Fibroblast of gingiva (primary cell): ENCODE measurements at places on chromosomes 12 and 14.

- no peak for DNase-seq
Measured at GRCh38 chr12:10457760-10458159, 4.6 kb upstream of the KLRC1 start.

DNA sequence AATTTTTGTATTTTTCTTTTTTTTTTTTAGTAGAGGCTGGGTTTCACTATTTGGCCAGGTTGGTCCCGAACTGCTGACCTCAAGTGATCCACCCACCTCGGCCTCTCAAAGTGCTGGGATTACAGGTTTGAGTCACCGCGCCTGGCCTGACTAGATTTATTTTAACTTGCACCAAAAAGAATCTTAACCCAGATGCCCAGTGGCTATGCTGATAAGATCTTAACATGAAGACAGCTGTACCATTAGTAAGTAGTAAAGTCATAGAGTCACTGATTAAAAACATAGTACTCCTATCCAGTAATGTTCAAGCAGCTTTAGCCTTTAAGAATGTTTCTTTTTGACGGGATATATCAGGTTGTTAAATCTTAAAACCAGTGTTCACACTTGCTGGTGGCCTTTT lies 1061.8 kb upstream of the FLRT2 start:
- no peak for DNase-seq

- DNase-seq = peak; percentile 73
Measured at GRCh38 chr14:75636100-75636692, 24.5 kb downstream of the ERG28 start.

GRCh38 chr12:51205350-51205749 lies 12.5 kb downstream of the POU6F1 start:
- no peak for DNase-seq

DNA sequence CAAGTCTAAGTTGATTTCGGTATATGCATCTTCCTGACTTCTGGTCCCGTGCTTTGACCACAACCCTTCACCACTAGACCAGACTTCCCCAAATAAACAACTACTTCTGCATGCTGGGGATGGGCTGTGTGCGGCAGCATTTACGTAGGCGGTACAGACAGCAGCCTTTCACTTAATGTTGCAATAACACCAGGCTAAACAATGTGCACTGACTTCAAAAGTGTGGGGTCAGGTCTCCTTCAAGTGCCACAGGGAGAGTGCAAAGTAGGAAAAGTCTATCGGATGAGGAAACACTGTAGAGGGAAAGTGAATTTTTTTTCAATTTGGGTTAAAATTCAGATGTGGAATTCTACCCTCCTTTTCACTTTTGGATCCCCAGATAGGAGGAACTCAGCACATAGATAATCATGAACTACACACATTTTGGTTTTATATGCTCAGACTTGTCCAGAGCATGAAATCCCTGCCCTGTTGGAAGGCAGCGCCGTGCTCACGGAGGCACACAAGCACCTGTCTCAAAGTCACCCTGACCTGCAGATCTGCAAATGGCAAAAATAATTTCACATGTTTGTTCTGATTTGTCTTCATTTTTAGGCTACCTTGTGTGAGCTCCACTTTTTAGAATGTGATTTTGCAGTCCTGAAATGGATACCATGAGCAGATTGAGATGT lies 3.6 kb upstream of the FOS start:
- DNase-seq = no peak

DNA sequence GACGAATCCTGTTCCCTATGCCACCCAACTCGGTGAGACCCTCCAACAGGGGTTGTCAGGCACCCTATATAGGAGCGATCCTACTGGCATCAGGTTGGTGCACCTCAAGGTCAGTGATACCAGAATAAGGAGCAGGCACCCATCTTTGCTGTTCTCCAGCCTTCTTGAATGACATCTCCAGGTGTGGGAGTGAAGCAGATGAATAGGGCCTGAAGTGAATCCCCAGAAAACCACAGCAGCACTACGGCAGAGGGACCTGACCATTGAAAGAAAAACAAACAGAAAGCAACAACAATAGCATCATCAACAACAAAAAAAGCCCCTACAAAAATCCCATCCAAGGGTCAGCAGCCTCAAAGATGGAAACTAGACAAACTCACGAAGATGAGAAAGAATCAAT lies 445.2 kb upstream of the ATP2B1 start:
- DNase-seq = no peak

GRCh38 chr12:66662729-66663128 lies 16.1 kb downstream of the GRIP1 start:
- no peak for DNase-seq

DNA sequence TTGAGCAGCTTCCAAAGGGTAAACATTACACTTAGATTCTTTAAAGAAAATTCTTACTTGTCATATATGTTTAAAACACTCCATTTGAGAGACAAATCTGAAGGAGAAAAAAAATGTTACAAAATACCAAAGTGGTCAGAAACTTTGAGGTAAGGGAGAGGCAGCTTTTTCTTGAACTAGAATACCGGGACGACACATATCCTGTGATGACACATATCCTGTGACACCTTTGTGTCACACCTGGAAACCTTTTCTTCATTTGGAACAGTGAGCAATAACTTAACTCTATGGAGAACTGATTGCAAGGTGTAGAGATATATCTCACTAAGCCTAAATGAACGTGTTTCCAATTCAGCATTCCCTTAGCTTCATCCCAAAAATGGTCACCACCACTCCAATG lies 4.6 kb upstream of the GRIN2B start:
- DNase-seq = no peak

- DNase-seq = peak; percentile 81
Measured at GRCh38 chr14:52091928-52092327, 23.1 kb upstream of the NID2 start.

GRCh38 chr14:78028471-78028870 lies 141.7 kb upstream of the NRXN3 start:
- DNase-seq = no peak

DNA sequence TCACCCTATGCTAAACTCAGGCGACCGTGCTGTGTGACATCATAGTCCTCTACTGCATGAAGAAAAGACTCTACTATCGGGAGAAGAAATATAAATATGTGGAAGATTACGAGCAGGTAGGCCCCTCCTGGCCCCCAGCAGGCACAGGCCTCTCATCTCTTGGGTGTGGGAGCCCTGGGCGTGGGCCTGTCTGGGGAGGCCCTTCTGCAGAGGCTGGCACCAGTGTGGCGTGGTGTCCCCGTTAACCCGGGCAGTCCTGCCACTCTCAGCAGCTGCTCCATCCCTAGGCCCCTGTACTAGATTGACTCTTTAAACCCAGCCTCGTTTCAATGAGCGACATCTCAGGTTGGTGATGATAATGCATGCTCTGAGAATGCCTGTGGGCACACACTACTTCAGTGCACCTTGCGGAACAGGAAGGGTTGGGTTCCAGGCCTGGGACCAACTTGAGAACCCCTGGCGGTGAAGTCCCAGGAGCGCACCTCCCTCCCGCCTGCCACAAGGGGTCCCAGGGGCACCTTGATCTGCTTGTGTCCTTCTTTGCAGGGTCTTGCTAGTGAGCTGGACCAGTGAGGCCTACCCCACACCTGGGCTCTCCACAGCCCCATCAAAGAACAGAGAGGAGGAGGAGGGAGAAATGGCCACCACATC lies 23.2 kb downstream of the P2RX4 start:
- DNase-seq = no peak

GRCh38 chr14:34122081-34122480 lies 171.2 kb upstream of the EGLN3 start:
- no peak for DNase-seq

- DNase-seq = peak; percentile 28
Measured at GRCh38 chr12:46461907-46462640, 89.5 kb upstream of the SLC38A2 start.

DNA sequence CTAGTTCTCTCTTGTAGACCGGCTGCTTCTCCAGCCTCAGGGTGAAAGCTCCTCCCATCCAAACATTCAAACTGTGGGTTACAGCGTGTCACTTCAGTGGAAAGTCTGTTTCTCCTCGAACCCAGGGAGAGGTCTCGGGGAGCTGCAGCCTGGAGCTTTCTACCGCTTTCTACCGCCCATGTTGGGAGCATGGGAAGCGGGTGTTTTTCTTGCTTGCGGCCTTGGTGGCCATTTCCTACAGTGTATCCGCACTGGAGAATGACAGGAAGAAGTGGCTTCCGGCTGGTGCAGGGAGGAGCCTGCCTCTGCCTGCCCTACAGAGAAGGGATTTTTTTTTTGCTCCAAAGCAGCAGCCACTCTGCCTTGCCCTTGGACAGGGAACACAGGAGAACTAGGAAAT lies 21.2 kb downstream of the ZFP36L1 start:
- DNase-seq = no peak

- DNase-seq = peak; percentile 34
Measured at GRCh38 chr12:94649349-94650142, 811 bp downstream of the TMCC3 start.

- no peak for DNase-seq
Measured at GRCh38 chr14:62289471-62289870, 527.3 kb downstream of the SNAPC1 start.

- no peak for DNase-seq
Measured at GRCh38 chr14:102608064-102608446, 15.6 kb downstream of the RCOR1 start.
